Stimulated activated naive CD8-positive, alpha-beta T cell treated with anti-CD3 and anti-CD28 coated beads, Interleukin-15, amount 100 ng/mL, for 72 hours (primary cell): ENCODE measurements at places on chromosomes 16 and 17.

DNA sequence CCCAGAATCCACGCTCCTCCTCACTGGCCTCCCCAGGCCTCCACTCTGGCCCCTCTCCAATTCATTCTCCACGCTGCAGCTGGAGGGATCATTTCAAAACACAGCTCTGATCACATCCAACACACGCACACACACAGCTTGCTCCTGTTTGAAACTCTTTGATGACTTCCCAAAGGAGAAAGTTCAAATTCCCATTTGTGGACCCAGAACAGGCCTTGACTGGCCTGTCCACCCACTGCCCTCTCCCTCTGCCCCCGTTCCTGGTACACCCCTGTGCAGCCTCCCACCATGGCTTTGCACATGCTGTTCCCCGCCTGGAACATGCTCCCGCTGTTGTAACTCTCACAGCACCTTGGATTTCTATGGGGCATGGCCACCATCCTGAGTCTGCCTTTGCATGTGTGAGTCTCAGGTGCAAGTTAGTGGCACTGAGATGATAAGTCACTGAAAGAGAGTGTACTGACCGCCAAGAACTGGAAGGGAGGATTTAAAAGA is 100.0 kb downstream of the GSG1L start:
- no peak for DNase-seq

DNA sequence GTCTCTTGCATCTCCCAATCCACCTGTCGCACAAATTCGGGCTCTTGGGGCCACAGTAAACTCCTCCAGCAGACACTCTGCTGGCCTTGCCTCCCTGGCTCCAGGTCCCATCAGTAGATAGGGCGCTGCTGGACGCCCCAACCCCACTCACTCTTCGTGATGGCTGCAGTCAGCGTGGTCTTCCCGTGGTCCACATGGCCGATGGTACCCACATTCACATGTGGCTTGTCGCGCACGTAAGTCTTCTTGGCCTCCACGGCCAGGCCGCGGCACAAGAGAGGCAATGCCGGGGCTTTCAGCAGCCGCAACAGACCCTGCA is 428 bp downstream of the TUFM start:
- no peak for DNase-seq

- no peak for DNase-seq
These were observed 7.6 kb upstream of the RPH3AL start for GRCh38 chr17:360092-360750.

GRCh38 chr16:11619327-11619851 is 32.7 kb upstream of the LITAF start:
- DNase-seq = no peak

- DNase-seq = no peak
These were observed 70.9 kb upstream of the GSE1 start for GRCh38 chr16:85541980-85542900.

GRCh38 chr16:64830653-64831052 is 291.2 kb downstream of the CDH11 start:
- DNase-seq = no peak

GRCh38 chr17:32629563-32630190 is 142.9 kb downstream of the CDK5R1 start:
- no peak for DNase-seq

GRCh38 chr16:30027588-30028437 is 3.3 kb downstream of the TLCD3B start:
- no peak for DNase-seq

DNA sequence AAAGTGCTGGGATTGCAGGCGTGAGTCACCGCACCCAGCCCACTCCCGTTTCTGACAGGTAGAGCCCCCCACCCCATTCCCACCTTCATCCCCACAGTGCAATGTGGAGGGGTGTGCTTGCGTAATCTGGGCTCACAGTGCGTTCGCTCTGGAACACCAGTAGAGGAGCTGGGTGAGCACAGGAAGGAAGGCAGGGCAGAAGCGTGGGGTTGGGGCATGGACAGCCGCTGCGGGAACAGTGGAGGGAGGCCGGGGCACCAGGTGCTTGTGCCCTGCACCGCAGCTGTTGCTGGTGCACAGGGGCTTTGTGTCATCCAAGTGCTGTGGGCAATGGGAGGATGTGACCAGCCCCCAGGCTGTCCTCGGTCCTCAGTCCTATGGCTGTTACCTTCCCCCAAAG is 24.7 kb downstream of the KDM8 start:
- DNase-seq = no peak

DNA sequence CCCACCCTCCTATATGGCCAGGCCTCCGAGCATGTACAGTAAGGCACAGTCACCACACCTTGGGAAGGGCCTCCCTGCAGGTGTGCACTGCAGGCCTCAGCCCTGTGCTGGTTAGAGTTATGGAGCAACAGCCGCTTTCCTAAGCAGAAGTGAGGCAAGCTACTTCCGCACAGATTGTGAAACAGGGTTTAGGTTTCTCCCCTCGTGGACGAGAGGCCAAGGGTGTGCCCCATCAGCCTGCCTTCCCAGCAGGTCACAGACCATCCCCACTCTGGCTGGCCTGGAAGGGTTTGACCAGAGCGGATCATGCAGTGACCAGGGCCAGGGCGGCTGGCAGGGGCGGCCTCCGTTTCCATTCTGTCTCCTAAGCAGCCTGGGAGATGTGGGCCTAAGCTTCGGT is 4.7 kb downstream of the MSRB1 start:
- no peak for DNase-seq

DNA sequence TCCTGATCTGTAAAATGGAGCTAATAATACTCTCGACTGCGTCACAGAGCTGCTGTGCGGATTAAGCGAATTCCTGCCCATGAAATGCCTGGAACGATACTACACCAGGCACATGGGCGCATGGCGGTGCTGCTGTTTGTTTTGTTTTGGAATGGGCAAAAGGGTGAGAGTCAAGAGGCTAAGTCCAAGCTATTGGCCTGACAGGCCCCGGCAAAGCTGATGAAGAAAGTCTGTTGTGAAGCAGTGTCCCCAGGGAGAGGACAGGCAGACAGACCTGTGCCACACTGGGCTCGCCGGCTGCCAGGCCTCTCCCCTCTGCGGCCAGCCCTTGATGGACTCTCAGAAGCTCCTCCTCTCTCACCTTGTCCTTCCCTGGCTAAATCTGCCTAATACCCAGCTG is 31.3 kb upstream of the RASD1 start:
- DNase-seq = no peak

DNA sequence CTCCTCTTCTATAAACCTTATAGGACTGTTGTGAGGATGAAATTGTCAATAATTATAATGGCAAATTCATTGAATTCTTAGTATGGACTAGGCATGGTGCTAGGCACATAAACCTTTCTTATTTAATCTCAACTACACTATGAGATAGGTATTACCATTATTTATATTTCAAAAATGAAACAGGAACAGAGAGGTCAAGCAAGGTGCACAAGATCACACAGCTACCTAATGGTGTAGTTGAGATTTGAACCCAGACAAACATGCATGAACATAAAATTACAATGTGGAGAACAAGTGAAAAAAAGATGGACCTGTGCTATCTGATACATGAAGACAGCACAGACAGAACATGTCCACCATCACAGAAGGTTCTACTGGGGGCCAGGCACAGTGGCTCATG is 156.7 kb downstream of the AXIN2 start:
- DNase-seq = no peak
